ENCODE measurements at places on chromosomes 2 and 18. TPM values are rescaled to one million over a fixed set of nuclear protein-coding genes. Genes with fewer than 3 reads are reported as not detected.

The RNF25 gene
- total RNA-seq: 31.6 TPM

The CRIM1 gene
- 260 TPM for total RNA-seq

The RAB27B gene
- total RNA-seq: 5.0 TPM

The SYT4 gene
- not detected for total RNA-seq

The FASTKD1 gene
- total RNA-seq: 15.1 TPM

The CXCR1 gene
- not detected for total RNA-seq

The SIX2 gene
- total RNA-seq: 0.75 TPM

The POMC gene
- total RNA-seq: 1.3 TPM

The ANKRD62 gene
- total RNA-seq: not detected

The TMBIM1 gene
- total RNA-seq: 321 TPM

The CCDC74B gene
- total RNA-seq: 6.8 TPM

The METTL4 gene
- 7.5 TPM for total RNA-seq

The REG1B gene
- total RNA-seq: not detected

The LRP2 gene
- total RNA-seq: not detected

The CRACDL gene
- 0.13 TPM for total RNA-seq

The NETO1 gene
- total RNA-seq: not detected

The IL18R1 gene
- total RNA-seq: 0.75 TPM

The REEP1 gene
- 0.50 TPM for total RNA-seq

The SERPINB13 gene
- total RNA-seq: not detected

Data from aortic smooth muscle cell (primary cell).